ENCODE measurements at places on chromosomes 6 and 20.

- DNase-seq, result no peak
Measured at GRCh38 chr6:36226438-36227047, 30.0 kb downstream of the BRPF3 start.

DNA sequence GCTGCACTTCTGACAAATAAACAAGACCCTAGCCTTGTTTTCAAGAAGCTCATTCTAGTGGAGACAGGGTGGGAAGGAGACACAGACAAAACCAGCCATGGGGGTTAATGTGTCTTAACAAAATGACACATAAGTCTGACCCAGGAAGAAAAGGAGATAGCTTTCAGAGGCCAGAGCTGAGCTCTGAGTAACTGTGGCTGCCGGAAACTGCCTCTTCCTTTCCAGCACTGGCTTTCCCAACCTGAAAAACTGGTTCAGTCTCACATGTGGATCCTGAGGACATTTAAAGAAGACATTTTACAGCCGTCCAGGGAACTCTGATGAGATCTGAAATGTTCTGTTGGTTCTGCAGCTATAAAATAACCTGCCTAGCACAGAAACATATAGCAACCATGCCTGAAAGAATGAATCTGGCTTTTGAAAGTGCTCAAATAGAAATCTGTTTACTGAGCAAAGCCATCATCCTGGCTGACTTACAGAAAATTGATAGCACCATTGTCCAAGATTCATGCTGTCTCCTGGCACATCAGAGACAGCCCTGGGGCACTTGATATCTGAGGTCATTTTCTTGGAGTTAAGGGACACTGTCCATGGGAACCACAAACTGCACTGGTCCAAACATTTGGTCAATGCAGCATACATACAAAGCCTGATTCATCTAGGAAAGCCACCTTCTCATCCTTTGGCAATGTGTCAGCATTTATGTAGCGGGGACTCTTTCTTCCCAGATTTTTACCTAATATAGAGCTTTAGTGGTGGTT lies 83.2 kb upstream of the PAX1 start:
- no peak for DNase-seq

DNA sequence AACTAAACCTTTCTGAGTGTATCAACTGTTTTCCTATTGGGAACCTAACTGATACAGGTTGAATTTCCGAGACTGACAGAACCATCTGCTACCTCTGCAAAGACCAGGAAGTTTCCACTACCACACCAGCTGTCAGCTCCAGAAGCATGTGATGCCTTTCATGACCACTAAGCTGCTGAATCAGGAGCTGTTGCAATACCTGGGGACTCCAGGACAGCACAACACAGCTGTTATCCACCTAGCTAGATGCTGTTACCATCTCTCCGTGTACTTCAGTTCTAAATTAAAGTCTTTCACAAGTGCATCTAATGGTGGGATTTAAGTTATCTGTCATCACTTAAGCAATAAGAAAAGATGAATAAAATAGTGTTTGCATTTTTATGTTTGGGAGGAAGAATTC lies 158.2 kb upstream of the IMPG1 start:
- DNase-seq, result no peak

GRCh38 chr6:166563200-166563599 lies 23.3 kb downstream of the RAMACL start:
- DNase-seq, result no peak

DNA sequence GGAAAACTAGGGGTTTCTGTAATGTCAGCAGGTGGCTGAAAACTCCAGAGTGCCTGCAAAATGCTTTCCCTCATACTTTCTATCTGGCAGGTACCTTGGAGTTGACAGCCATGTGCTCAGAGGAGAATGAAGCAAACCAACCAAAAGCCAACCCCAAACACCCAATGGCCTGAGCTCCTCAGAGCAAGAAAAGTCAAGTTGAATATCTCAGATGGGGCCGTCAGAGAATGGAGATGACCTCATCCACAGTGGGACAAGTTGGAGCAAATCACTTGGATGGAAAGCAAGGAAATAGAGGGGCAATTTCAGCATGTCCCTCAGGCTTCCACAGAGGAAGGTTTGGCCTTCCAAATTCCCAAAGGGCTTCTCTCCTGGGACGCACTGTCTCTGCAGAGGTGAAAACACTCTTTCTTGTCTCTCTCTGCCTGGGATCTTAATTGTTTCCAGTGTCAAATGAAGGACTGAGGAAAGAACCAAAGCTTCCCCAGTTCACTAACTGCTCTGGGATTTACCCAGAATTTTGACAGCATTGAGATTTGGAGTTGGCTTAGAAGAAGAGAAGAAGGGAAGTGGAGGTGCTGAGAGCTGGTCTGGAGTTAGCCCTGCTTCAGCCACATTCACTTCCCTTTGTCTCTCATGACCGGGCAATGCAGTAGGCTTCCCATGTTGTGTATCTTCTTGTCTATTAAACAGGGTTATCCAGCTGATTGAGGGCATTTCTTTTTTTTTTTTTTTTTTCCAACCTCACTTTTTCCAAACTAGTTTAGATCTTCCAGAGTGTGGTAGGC lies 42.2 kb downstream of the PRND start:
- no peak for DNase-seq

GRCh38 chr6:23989885-23990533 lies 136.0 kb upstream of the NRSN1 start:
- no peak for DNase-seq

- DNase-seq, result no peak
Measured at GRCh38 chr6:155254139-155254538, 9.7 kb upstream of the CLDN20 start.

DNA sequence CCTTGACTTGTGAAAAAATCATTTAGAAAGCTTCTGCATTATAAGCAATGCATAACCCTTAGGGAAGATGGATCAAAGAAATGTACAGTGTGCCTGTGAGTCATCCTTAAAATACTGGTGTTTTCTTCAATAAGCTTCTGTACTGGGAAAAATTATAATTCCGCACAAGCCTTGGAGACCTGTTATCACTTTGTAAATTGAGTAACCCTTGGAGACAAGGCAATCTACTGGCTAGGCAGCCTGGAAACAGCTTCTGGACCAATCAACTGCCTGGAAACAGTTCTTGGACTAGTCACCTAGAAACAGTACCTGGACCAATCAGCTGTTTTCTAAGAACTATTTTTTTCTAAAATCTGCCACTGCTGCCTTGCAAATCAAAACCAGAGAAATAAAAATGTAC lies 25.8 kb upstream of the RNGTT start:
- DNase-seq, result no peak

GRCh38 chr6:143505537-143505936 lies 6.0 kb downstream of the FUCA2 start:
- DNase-seq, result no peak

- no peak for DNase-seq
Measured at GRCh38 chr6:22399693-22400092, 102.9 kb upstream of the PRL start.

DNA sequence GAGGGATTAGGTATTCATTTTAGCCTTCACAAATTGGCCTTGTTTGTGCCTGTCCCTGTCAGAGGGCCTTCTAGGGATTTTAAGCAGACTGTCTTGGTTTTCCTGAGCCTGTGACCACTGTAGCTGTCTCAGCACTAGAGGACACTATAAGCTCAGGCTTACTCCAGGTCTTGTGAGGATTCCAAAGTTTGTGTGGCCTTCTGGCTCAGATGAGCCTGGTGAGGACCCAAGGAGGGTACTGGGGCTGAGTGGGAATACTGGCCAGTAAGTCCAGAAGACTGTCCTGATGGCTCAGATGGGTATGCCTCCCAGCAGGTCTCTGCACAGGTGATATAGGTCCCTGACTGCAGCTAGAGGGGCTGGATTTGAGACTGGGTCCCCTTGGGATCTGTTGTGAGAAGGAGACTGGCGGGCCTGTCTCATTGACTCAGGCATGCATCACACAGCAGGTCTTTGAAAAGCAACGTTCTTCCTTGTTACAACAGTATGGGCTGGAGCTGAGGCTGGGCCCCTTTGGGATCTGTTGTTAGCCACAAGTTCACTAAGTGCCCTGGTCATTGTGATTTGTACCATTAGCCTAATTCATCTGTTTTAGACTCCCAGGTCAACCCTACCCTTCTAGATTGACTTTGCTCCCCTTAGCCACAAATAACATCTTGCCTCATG lies 26.3 kb upstream of the TFB1M start:
- no peak for DNase-seq

DNA sequence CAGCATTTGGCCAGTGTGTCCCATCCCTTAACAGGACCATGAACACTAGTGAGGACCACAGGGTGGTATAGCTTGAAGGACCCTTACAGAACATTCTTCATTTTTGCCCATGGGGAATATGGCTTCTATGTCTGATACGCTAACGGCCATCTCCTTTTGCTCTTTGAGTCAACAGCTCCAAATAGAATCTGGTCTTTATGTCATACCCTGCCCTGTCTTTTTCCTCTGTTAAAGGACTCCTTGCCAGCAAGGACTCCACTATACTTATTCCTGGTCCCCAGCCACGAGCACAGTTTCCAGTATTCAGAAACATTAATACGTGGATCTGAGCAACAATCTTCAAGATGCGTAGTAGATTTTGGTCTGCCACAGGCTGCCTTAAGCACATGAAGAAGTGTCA lies 22.5 kb downstream of the SERPINB1 start:
- no peak for DNase-seq

GRCh38 chr6:153059757-153060156 lies 57.2 kb upstream of the MTRF1L start:
- no peak for DNase-seq

DNA sequence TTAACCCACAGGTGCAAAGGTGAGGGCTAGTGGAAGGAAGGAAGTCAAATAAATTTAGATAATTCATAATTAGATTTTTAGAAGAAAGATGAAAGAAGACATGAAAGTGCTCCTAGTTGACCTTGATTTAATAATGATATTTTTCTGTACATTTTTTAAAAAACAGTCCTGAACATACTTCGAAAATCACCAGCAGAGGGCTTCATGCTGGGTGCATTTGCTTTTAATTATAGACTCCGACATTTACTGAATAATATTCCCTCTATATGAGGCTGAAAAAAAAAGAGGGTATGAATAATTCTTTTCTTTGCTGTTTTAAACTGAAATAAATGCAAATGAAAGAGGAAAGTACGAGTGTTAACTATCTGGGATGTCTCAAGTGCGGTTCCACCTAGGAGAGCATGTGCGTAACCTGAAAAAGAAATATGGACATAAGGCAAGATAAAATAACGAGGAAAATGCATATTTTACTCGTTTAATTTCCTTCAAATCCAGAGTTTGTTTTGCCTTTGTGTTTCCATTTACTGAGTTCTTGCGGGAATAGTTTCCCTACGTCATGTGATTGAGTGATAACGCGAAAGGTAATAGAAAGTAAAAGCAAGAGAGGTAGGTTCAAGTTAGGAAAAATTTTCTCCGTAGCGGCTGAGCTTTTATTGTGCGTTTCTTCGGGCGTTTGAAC lies 3.1 kb upstream of the TFAP2B start:
- DNase-seq, result no peak

DNA sequence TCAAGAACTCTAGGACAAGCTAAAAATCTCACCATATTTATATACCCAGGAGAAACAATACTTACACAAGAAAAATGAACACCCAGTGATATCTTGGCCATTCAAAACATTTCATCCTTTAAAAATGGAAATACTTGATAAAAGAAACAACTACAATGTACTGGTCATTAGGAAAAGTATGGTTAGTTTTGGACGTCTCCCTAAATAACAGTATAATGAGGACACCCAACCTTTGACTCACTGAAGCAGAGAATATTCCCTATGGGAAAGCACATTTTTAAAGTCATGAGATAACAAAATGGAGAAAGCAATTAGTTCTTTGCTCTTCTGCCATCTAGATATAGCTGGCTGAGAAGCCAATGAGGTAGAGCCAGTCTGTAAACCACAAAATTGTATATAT lies 164.4 kb downstream of the TBX18 start:
- no peak for DNase-seq

DNA sequence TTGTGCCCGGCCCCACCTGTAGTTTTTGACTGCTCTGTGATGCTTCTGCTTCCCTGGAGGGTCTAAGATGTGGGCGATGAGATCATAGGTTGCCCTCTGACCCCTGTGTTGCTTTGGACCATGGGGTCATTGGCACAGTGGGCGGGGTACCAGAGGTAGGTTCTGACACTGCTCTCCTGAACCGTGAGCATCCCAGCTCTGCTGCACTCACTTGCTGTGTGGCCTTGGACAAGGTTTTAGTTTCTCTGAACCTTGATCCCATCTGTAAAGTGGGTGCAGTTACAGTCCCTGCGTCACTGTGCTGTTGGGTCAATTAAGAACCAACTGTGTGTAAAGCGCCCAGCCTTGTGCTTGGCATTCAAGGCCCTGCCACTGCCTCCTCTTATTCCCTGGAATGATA lies 30.9 kb downstream of the SRC start:
- no peak for DNase-seq

DNA sequence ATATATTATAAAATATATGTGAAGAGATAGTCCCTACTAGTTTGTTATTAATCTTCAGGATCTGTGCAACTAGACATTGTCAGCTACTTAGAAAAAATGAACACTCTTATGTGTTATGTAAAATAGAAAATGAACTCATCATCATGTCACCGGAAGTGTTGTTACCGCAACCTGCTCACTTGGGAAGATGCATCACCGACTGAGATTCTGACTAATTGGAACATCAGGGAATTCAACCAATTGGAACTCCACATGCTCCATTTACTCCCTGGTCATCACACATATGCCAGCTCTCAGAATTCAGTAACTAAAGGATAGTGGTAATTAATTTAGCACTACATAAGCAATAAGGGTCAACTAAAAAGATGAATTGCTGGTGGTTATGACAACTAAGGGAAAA lies 16.7 kb upstream of the B3GAT2 start:
- DNase-seq, result no peak

DNA sequence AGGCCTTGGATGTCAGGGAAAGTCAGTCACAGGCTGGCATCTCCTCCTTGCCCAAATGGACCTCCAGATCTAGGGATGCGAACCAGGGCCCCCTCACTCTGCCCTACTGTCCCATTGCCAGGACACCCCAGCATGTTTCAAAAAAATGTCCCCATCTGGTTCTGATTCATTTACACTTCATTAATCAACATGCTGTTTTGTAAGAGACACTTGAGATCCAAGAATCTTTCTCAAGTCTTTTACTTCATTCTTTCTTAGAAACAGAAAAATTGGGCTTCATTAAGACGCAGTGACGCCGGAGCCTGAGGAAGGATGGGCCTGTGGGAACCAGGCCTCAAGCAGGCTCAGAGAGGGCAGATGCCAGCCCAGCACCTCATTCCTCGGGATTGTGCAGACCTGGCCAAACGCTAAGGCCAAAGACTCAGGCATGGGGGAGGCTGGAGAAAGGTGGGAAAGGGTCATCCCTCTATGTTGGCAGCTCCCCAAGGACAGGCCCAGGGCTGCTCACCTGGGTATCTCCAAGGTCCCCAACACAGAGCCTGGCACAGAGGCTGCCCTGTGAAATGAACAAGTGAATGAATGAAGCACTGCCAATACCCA lies 3.8 kb downstream of the RSPO4 start:
- DNase-seq, result no peak

- no peak for DNase-seq
Measured at GRCh38 chr6:143074101-143074500, 13.4 kb downstream of the AIG1 start.

- peak; percentile 59 for DNase-seq
Measured at GRCh38 chr6:32700391-32701040, 34.1 kb upstream of the HLA-DQB1 start.

DNA sequence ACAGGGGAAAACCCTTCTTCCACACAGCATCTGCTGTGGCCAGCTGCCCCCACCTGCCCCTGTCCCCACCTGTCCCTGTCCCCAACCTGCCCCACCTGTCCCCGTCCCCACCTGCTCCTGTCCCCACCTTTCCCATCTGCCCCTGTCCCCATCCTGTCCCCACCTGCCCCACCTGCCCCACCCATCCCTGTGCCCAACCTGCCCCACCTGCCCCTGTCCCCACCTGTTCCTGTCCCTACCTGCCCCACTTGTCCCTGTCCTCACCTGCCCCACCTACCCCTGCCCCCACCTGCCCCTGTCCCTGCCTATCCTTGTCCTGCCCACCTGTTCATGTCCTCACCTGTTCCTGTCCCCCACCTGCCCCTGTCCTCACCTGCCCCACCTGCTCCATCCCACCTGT lies 6.4 kb upstream of the MYT1 start:
- DNase-seq, result no peak
